Neural progenitor cell (in vitro differentiated cells): ENCODE measurements at places on chromosomes 13 and 19. TPM values are rescaled to one million over a fixed set of nuclear protein-coding genes. Genes with fewer than 3 reads are reported as not detected.

DNA sequence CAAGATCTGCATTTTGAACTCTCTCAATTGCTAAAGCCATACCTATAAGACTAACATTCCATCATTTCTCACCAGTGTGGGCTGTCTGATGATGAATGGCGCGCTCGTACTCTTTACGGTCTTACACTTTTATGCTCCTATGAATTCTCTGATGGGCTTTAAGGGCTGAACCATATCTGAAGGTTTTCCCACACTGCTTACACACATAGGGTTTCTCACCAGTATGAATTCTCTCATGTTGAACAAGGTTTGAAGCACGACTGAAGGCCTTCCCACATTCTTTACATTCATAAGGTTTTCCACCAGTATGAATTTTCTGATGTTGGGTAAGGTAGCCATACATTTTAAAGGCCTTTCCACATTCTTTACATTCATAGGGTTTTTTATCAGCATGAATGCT is 18.8 kb upstream of the ZNF607 start:
- DNase-seq: no peak

GRCh38 chr13:24304620-24305019 is 4.8 kb upstream of the C1QTNF9 start:
- DNase-seq: no peak

GRCh38 chr13:73714522-73714921 is 419.7 kb downstream of the KLF12 start:
- no peak for DNase-seq

- no peak for DNase-seq
Observed at GRCh38 chr13:24328145-24328544, 18.8 kb downstream of the C1QTNF9 start.

GRCh38 chr13:98915981-98916380 is 61.9 kb downstream of the DOCK9 start:
- DNase-seq: no peak

GRCh38 chr19:32168111-32168510 is 177.3 kb upstream of the ZNF507 start:
- no peak for DNase-seq

- peak; percentile 88 for DNase-seq
Observed at GRCh38 chr13:62357887-62358645, 942.4 kb upstream of the PCDH20 start.

SULT2A1 gene
- not detected in 2 replicates for total RNA-seq

GRCh38 chr13:47287291-47287751 is 390.5 kb upstream of the HTR2A start:
- DNase-seq: no peak

DNA sequence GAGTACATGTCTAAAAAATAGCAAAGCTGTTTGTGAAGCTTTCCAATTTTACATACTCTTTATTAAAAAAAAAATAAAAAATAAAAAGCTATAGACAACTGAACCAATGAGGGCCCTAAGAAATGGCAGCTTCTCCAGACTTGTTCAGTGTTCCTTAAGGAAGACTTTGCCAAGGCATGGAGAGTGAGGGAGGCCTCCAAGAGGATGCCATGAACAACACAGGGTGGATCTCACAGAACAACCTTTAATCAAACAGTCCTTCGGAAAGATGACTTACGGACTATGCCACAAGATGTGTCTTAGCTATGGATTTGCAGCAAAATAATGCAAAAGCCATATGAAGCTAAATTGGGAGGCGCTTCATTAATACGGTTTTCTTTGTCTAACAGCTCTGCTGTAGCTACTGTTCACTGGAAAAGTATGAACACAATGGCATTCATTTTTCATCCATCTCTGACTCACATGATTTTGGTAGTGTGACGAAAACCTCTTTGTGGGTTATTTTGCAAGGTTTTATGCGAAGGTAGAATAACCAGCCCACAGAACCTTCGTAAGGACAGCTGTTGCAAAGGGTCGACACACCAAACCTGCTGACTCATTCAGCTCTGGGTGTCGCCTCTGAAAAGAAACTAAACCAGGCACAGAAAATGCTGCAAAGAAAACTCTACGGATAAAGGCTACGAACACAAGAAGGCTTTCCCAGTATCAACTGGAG is 27.7 kb downstream of the EFNB2 start:
- peak; percentile 24 for DNase-seq

- DNase-seq: no peak
Observed at GRCh38 chr13:46166947-46167610, 14.9 kb downstream of the LCP1 start.

DNA sequence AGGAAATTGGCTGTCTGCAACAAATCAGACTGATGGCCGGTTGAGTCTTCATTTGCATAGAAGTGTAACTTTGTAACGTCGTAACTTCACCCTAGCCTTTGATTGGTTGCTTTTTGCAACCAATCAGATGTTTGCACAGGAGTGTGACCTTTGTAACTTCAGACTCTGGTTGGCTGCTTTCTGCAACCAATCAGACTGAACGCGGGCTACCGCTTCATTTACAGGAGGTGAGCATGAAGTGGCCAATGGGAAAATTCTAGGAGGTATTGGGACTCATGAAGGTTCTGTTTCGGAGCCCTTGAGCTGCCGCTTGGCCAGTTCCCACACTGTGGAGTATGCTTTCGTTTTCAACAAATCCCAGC is 441 bp upstream of the ZNF559 start:
- no peak for DNase-seq

GRCh38 chr19:35299523-35300338 is 7.8 kb downstream of the MAG start:
- no peak for DNase-seq

CNN1 gene
- 7.0 and 7.2 TPM in 2 replicates for total RNA-seq

- DNase-seq: no peak
Observed at GRCh38 chr19:366205-366783, 21.7 kb upstream of the MIER2 start.

DNA sequence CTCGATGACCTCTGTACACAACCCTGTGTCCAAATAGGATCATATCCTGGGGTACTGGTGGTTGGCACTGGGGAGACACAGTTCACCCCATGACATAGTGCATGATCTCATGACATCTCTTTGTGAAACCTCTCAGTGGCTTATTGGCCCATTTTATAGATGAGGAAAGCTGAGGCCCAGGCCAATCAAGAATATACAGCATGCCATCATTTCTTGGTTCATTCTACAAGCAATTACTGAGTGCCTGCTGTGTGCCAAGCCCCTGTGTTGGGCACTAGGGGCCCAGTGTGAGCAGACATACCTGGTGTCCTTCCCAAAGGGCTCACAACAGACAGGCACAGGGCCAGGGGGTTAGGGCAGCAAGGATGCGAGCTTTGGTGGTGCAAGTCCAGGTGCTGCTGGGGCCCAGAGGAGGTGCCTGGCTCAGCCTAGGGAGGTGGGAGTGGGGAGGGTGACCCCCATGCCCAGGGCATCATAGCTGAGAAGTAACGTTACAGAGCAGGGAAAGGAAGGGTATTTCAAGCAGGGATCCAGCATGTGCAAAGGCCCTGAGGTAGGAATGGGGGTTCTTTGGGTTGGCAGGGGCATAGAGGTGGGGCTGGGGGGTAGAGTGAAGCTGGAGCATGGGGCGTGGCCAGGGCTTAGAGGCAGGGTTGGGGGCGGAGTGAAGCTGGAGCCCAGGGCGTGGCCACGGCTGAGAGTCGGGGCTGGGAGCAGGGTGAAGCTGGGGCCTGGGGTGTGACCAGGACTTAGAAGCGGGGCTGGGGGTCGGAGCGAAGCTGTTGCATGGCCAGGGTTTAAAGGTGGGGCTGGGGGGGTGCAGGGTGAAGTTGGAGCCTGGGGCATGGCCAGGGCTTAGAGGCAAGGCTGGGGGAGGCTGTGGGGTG is 20.7 kb downstream of the COLGALT1 start:
- DNase-seq: no peak

PSG11 gene
- not detected in 2 replicates for total RNA-seq

DNA sequence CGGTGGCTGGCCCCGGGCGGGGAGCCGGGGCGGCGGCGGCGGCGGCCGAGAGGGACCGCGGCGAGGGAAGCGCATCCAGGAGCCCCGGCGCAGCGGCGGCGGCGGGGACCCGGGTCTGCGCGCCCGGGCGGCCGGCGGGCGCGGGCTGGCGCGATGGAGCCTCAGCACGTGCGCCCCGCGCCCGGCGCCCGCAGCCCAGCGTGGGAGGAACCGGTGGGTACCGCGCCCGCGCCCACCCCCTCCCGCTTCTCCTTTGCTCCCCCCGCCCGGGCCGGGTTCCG is 7.8 kb upstream of the DGKH start:
- no peak for DNase-seq

DNA sequence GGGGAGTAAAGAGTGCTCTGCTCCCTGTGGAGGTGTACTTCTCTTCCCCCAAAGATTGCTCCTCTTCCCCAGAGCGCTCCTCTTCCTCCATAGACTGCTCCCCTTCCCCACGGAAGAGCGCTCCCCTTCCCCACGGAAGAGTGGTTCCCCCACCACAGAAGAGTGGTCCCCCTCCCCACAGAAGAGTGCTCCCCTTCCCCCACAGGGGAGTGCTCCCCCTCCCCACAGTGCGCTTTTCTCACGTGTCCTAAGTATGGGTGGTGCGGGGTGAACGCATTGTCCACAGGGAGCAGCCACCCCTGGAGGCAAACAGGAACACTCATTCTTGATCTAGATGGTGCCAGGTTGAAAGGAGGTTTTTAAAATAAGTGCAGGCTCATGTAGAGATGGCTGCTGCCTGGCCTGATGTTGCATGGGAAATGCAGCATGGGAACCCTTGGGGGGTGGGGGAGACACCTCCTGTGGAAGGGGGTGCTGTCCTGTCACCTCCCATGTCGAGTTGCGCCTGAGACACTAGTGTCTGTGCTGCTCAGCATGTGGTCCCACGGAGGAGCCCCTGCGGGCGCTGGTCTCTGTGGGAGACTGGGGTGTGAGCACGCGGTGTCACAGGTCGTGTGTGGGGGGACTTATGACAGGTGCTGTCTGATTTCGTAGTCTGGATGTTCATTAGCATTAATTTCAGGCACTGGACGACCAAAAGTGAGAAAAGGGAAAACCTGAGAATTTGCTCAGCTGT is 52.2 kb downstream of the ATP11A start:
- DNase-seq: no peak

DNA sequence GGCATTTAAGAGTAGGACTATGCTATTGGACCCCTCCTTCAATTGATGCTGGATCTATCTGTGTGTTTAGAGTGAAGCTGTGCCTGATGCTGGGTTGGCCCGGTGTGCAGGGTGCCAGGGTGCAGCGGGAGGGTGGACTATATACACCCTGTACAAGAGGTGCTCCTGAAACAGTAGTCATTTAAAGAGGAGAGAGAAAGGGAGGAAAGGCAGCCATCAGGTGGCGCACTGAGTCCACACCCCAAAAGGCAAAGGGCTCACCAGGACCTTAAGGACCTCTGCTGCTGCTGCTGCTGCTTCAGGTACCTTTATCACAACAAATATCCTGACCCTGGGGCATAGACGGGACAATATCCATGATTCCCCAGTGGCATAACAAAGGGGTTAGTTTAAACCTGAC is 39.4 kb downstream of the ZNF136 start:
- DNase-seq: peak; percentile 48

GRCh38 chr13:33752597-33752996 is 65.4 kb upstream of the RFC3 start:
- no peak for DNase-seq

ICAM5 gene
- 0.46 TPM in 1 of 2 replicates, not detected in the other for total RNA-seq

MADCAM1 gene
- 0.09 TPM in 1 of 2 replicates, not detected in the other for total RNA-seq

DNA sequence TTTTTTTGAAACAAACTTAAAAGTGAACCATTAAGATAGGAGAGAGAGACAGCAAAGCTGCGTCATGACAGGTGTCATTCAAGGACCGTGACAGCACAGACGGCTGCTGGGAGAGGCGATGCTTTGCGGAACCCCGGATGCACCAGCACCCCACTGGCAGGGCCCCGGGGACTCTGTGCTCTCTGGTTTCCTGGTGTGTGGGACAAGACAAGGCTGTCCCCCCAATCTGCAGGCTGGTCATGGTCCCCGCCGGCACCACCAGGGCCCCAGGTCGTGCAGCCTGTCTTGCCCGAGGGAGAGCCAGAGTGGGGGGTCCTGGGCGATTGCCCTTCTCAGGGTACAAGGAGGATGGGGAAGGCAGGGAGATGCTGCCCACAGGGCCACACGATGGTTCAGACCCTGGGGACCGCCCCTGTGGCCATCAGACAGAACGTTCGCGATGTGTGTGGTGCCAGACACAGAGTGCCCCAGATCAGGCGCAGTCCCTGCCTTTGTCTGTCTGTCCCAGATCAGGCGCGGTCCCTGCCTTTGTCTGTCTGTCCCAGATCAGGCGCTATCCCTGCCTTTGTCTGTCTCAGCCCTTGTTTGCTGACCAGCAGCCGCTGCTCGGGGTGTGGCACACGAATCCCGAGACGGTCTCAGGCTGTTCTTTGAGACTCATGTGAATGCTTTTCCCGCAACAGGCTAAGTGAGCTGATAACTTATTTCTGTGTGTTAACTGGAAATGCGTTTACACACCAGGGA is 36.1 kb downstream of the ADPRHL1 start:
- DNase-seq: peak; percentile 64

GRCh38 chr13:30421093-30422053 is 920 bp upstream of the UBE2L5 start:
- peak; percentile 90 for DNase-seq

GRCh38 chr13:39895254-39895653 is 239.8 kb downstream of the COG6 start:
- no peak for DNase-seq

GRWD1 gene
- total RNA-seq: 10.6 and 31.5 TPM in 2 replicates

DNA sequence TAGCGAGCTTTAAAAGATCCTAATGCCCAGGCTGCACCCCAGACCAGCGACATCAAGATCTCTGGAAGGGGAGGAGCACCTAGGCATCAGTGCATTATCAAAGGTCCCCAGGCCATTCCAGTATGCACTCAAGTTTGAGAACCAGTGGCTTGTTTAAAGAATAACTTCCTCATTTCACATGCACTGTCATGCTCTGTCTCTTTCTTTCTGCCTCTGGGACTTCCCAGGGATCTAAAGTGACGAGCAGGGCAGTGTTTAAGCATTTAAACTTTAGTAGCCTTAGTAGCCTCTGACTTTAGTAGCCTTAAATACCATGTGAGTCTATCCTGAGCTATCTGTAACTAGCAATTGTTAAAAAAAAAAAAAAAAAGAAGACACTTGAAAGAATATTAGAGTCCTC is 8.9 kb upstream of the FARP1 start:
- no peak for DNase-seq

GRCh38 chr13:113638806-113639205 is 19.2 kb downstream of the ATP4B start:
- no peak for DNase-seq

DNA sequence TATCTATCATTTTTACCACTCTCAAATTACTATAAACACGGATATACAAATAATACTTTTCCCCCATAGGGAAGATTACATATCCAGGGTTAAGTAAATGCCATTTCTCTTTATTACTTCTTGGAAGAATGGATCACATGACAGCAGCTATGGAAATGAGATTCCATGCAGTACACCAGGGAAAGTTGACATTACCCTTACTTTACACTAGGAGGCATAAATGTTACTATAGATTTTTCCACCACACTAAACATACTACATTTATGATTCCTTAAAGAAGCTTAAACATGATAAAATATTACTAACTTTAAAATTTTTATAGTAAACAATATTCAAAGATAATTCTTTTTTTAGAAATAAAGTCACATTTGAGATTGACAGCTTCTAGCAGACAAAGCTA is 611.4 kb downstream of the PCDH9 start:
- DNase-seq: peak; percentile 7

CYP4F2 gene
- total RNA-seq: not detected in 2 replicates

- no peak for DNase-seq
Observed at GRCh38 chr13:50529154-50529882, 314.2 kb downstream of the DLEU7 start.

ZNF547 gene
- 2.7 and 2.9 TPM in 2 replicates for total RNA-seq
